IMR-90 (cell line): ENCODE measurements at places on chromosomes 6 and 20.

DNA sequence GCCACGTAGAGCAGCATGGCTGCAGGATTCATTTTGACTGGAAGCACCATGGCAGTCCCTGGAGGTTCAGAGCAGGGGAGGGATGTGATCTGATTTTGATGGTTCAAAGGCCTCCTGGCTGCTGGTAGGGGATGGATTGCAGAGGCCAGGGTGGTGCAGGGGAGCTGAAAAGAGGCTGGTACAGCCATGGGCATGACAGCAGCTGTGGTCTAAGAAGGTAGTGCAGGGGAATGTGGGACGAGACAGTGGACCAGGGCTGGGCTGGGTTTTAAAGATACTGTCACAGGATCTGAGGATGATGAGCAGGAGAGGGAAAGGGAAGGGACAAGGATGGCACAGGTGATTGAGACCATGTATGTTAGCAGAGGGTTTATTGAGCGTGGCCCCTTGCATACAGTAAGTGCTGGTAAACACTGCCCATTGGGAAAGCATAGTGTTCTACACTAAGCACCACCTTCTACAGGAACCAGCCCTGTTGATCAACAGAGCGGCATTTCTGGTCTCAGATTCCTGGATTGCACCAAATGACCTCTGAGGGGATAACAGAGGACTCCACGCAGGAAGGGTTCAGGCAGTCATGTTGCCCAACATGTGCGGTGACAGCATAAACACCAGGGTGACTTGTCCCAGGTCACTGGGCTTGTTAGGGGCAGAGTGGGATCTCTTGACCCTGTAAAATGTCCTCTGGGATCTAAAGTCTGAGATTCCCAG, 14.5 kb upstream of the SIRPA start:
- no peak for DNase-seq

GRCh38 chr6:89930789-89931188, 36.5 kb downstream of the GJA10 start:
- no peak for DNase-seq

GRCh38 chr6:159691963-159692287, 1.1 kb downstream of the SOD2 start:
- no peak for DNase-seq

GRCh38 chr20:37519508-37520418, 1.3 kb upstream of the NNAT start:
- no peak for DNase-seq

DNA sequence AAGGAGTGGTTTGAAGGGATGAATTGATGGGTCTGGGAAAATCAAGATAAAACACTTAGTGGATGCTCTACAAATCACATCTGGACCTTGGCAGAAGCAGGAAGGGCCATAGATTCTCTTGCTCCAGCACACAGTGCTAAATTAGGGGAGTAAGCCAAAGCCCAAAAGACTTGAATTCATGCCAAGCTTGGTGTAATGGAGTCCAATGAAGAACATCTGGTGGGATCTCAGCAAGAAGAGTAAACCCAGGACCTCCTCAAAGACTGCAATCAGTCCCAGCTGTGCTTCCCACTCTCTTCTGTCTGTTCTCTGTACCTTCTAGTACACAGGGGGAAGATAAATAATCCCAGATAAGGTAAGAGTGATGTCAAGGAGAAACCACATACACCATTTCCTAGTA, 683.4 kb downstream of the RNF144B start:
- DNase-seq = no peak

GRCh38 chr6:11738661-11739375, 39.8 kb downstream of the ADTRP start:
- no peak for DNase-seq

DNA sequence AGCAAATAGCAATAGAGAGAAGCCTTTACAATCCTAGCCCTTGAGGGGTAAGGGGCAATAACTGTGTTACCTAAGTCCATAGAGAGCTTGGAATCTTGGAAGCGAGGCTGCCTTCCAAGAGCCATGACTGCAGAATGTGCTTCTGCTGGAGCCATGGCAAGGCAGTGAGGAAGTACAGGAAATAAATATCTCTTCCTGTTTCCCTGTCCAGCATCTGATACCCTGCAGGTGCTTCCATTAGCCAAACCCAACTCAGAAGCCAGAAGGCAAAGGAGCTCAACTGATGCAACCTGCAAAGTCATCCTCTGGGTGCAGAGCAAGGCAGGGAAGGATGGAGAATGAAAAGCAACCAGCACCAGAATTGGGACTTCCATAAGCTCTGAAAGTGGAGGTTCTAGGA, 41.0 kb upstream of the KLHL31 start:
- DNase-seq = no peak

DNA sequence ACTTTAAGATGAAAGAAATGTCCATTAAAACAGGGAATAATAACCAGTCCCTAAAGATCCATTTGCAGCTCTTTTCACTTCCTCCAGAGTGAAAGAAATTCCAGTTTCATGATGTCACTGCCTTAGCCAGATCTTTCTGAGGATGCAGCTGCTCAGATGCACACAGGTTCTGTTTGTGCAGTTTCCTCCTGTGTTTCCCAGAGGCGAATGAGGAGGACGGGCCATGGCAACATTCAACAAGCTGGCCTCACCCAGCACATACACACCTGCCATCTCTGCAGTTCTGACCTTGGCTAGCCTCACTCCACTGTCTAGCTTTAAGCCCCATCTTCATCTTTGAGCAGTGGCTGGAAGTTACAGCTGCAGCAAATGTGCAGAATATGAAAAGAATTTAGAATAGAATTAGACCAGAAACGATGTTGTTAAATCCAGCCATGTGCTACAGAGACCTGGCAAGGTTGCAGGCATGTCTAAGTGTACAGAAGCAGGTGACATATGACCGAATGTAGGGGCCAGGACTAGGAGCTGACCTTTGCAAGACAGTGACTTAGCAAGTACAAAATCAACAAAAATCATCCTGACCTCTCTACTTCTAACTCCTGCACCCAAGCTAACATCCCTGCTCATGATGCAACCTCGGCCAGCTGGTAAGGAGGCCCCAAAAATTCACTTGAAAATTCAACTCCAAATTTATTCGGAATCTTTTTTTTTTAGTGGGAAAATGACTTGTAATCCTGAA, 35.0 kb downstream of the FAM50B start:
- DNase-seq = peak; percentile 83

GRCh38 chr20:728256-728944, 39.9 kb downstream of the SLC52A3 start:
- peak; percentile 18 for DNase-seq

DNA sequence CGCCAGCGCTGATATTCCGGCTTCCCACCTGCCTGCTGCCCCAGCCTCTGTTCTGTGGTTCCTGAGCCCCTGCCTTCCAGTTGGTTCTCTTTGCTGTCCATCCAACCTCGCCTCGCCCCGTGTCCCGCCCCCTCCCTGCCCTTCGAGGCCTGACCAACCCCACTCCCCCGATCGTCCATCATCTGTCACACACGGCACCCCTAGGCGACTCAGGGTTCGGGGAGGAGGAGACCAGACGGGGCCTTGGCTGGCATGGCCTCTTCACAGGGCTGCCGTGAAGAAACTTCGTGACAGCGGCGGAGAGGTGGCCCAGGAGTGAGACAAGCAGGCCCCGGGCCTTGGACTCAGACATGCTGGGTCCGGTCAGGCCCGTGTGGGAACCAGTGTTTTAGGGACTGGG, 226.1 kb downstream of the QKI start:
- no peak for DNase-seq

- DNase-seq = no peak
These were observed 8.9 kb upstream of the MYL9 start for GRCh38 chr20:36532388-36532787.

- DNase-seq = no peak
These were observed 336.0 kb downstream of the QKI start for GRCh38 chr6:163750431-163751031.

- peak; percentile 28 for DNase-seq
These were observed 3.9 kb downstream of the STXBP5 start for GRCh38 chr6:147207837-147208754.

DNA sequence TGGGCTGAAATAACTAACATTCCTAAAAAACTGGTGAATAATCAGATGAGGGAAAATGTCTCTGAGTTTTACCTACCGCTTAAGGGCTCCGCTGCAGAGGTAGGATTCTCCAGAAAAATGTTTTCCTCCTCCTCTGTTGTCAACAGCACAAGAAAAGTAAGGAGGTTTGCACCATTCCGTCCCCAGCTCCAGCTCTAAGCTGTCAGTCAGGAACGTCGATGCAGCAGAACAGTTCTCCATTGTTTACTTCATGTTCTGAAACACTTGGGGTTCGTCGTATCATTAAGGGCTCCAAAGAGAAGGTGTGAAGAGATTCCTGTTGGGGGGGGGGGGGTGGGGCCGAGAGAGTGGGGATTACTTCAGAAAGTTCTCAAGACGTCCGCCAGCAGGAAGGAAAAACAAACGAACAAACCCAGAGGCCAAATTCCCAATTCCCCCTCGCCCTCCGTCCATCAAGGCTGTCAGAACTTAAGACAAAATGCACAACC, 734 bp downstream of the MMS22L start:
- DNase-seq = no peak

- no peak for DNase-seq
These were observed 960 bp downstream of the TNFRSF6B start for GRCh38 chr20:63697357-63697867.
